NCI-H226 (cell line): ENCODE measurements at places on chromosomes 16 and 17.

DNA sequence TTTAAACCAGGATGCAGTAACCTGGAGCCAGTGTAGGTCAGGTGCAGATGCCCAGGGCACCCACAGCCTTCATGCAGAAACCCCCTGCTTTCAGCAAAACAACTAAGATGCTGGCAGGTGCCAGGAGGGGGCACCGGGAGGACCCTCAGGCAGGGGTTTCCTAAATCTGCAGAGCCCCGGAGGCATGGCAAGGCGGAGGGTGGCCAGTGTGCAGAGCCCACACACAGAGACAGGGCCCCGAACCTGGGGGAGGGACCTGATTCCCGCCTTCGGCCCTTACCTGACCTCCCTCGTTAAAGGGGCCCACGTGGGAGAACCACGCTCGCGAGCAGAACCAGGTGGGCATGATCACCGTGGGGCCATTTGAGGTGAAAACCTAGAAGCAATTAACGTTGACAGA, 114.0 kb upstream of the METRNL start:
- DNase-seq, result no peak

DNA sequence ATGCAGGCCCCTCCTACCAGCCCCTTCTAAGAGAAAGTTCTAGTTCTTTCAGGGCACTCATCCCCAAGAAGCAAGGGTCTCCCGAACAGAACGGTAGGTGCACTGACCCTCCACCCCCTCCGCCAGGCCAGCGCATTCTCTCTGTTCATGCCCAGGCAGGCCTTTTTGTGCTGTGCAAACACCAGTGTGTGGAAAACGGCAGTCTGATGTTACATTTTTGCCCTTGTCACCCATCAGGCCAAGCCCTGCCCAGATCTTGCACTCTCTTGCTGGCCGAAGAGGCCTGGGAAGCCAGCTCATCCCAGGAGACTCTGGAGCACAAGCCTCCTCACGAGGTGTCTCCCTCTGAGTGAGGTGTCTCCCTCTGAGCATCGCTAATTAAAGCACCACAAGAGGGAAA, 16.1 kb upstream of the MTSS2 start:
- no peak for DNase-seq

- no peak for DNase-seq
Measured at GRCh38 chr16:30565526-30565925, 6.0 kb downstream of the ZNF688 start.

DNA sequence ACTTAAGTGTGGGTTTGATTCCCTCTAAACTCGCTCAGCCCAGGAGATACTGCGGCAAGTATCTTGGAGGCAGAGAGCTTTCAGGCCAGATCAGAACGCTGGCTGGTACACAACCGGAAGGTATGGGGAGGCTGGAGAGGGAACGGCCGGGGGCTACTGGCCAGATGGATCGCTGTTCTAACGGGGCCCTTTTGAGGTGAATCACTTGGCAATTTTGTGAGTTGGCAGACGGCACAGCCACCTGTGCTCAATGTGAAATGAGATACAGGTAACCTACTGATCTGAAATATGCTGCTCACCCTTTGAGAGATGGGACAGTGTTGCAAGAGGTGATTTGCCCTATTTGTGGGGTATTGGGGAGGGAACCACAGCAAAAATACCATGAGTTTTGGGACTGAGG, 622.9 kb upstream of the RBFOX1 start:
- no peak for DNase-seq

GRCh38 chr16:13864689-13865088, 55.3 kb upstream of the ERCC4 start:
- DNase-seq, result no peak

DNA sequence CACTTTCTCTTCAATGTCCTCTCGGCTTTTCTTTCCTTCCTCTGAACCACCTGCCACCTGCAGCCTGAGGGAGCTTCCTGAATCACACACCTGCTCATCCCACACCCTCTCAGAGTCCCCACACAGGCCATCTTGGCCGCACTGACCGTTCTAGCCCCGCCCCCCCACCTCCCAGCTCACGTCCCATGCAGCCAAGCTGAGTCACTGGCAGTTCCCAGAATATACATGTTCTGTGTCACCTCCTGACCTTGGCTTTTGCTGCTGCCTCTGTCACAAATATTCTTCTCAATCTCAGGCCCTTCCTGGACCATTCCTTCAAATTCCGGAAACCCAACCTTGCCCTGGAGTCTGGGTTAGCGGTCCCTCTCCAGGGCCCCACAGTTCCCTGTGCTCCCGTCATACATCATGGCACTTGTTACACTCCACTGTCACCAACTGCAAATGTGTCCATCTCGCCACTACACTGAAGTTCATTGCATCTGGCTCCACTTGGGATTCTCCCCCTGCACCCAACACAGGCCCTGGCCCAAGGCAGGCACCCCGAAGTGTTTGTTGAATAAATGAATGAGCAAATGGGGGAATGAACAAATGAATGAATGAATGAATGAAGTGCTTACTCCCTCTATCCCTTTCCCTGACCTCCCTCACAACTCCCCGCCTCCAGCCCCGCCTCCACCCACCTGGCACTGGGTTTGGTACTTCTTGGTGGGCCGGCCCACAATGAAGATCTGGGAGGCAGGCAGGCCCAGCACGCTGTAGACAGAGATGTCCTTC, 12.8 kb downstream of the PIMREG start:
- no peak for DNase-seq

- no peak for DNase-seq
Measured at GRCh38 chr16:89268585-89268984, 51.1 kb downstream of the ZNF778 start.

DNA sequence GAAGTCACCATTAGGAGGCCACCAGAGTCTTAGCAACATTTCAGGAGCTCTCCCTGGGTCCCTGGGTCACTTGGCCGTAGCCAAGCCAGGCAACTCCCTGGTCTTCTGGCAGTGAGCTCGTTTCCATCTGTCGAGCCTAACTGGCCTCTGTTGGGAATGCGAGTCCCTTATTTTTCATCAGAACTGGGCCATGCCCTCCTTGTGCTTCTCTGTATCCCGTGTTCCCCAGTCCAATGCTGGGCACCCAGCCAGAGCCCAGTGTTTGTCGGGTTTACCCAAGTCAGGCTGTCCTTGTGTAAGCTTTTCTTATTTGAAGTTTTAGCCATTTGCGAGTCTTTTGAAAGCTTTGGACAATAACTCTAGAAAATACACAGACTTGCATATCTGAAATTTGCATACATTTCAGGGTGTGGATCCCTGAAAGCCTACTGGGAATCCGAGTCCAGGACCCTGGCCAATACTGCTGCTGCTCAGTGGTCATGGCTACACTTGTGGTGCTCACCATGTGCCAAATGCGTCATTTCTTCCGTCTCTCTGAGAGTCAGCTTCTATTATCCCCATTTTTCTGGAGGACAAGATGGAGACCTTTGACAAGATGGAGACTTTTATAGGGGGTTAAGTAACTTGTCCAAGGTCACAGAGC, 81.6 kb upstream of the LGALS9 start:
- DNase-seq, result no peak
